ENCODE measurements at places on chromosomes 2 and 18. TPM values are rescaled to one million over a fixed set of nuclear protein-coding genes. Genes with fewer than 3 reads are reported as not detected.

GKN2 gene
- not detected for total RNA-seq

UGT1A3 gene
- not detected for total RNA-seq

NEURL3 gene
- not detected for total RNA-seq

SERPINB13 gene
- total RNA-seq = not detected

Measured in smooth muscle cell of trachea (primary cell).